Memory B cell (primary cell): ENCODE measurements at places on chromosomes 16 and 17.
A peak's percentile ranks its signal among the peaks of the same experiment; 100 is the strongest.

- DNase-seq = peak; percentile 11
Observed at GRCh38 chr17:14605267-14605599, 304.4 kb downstream of the HS3ST3B1 start.

DNA sequence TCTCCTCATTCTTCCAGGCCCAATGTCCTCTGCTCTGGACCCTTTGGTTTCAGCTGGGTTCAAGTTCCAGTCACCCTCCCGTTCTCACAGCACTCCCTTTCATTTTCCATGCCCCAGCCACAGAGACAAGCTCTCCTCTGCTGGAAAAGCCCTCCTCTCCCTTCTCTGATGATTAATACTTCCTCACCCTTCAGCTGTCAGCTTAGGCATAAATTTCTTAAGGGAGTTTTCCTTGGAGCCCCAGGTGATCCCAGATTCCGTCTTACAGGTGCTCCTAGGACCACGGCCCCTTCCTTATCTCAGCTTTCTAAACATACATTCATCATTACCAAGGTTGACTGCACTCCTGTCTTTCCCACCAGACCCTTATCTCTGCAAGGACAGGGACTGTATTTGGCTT is 10.4 kb downstream of the CHAD start:
- DNase-seq = no peak

DNA sequence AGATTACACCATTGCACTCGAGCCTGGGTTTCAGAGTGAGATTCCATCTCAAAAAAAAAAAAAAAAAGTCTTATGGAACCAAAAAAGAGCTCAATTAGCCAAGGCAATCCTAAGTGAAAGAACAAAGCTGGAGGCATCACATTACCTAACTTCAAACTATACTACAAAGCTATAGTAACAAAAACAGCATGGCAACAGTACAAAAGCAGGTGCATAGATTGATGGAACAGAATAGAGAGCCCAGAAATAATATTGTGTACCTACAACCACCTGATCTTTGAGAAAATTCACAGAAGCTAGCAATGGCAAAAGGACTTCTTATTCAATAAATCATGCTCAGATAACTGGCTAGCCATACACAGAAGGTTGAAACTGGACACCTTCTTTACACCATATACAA is 24.7 kb upstream of the CCL2 start:
- DNase-seq = no peak

DNA sequence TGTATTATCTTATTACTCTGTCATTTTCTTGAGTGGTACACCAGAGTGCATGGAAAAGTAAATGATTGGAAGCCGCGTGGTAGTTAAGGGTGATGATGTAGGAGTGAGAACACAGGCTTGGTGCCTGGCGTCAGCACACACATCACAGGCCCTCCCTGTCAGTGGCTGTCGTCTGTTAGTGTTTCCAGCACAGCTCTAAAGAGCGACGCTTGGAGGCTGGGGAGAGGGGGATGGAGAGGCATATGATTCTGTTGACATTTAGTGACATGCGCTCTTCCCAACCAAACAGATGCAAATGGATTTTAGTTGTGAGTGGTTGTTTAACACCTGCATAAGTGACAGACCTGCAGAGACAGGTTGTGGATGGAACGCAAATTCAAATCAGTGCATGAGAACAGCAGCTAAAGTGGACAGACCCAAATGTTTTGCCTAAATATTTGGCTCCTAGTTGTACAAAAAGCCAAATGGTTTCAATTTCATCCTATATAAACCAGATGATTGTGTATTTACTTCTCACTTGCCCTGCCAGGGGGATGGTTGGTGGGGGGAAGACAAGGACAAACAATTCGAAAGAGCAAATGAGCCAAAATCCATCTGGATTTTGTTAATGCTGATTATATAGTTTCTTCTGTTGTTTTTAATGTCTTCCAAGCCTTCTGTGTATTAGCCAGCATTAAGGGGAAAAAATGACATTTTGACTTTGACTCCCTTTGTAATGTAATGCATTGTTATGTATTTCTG is 222.3 kb downstream of the WWOX start:
- no peak for DNase-seq

- DNase-seq = no peak
Observed at GRCh38 chr16:79811541-79811940, 211.0 kb upstream of the MAF start.

GRCh38 chr16:21169249-21169981 is 10.9 kb downstream of the LDAF1 start:
- no peak for DNase-seq

DNA sequence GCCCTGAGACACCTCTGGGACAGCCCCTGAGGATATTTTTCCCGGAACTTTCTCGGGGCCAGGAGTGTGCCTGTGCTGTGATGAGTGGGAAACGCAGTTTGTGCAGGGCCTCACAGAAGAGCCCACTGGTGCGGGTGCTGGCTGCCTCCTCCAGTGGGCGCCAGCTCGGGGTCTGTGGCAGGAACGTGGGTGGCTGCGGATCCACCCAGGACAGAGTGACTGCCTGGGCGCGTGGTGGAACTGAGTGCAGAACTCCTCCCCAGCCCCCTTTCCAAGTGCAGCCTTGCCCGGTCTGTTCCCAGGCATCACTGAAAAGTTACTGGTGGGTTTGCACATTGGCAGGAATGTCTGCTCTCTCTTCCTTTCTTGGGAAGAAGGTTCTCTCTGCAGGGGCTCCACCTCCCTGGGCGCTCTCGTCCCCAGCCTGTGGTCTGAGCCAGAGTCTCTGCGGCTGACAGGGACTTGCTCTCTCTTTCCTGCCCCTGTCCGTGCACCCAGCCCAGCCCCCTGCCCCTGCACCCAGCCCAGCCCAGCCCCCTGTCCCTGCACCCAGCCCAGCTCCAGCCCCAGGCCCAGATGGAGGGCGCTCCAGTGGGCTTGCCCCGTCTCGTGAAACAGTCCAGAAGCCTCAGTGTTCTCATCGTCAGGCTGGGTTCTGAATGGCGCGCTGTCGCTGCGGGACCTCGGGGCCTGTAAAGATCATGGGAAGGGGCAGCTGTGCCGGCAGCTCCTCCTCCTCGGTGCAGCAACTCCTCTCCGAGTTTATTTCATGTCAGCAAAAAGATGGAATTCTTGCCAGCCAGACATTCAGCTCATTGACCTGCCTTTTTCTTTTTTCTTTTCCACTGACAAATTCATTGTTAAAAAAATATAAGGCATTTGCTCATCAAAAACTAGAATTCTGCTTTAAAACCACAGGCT is 117.5 kb downstream of the BANP start:
- DNase-seq = no peak

DNA sequence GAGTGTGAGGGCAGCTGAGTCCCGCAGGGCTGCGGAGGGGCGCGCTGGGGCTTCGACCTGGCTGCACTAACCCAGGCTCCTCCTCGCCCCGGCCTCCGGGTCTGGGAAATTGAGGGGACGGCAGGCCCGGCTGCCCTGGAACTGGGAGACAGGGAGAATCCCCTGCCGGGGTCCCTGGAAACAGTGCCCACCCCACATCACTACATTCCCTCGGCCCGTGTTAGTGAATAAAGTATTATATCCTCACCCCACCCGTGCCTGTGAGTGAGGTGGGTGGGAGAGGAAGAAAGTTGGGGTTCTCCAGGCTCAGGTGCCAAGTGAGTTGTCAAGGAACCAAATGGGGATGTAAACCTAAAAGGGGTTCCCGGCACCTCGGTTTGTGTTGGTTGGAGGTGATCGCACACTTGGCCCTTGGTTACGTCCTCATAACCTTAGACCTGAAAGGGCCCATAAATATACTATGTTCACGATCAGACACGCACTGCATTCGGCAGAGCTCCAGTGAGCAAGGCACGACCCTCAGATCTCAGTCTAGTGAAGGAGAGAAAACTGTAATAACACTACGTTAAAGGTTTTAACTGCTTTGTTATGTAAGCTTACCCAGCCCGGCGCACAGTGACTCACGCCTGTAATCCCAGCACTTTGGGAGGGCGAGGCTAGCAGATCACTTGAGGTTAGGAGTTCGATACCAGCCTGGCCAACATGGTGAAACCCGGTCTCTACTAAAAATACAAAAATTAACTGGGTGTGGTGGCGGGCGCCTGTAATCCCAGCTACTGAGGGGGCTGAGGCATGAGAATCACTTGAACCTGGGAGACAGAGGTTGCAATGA is 11.2 kb downstream of the ZNF771 start:
- no peak for DNase-seq

GRCh38 chr17:19753051-19753509 is 5.0 kb upstream of the ALDH3A1 start:
- no peak for DNase-seq

DNA sequence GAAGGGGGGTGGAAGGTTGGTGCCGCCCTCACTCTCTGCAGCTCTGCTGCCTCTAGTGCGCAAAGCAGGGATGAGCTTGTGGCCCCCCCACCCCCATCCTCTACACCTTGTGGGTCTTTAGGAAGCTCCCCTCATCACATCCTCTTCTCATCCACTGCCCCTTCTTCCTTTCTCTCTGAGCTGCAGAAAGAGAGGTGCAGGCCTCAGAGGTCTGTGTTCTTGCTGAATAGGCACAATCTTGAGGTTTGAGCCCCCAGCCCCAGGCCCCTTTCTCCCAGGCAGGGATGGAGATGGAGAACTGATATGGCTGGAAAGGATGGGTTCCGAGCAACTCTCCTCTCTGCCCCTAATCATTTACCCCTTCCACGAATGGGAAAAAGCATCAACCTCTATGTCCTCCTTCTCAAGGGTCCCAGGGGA is 2.6 kb downstream of the CACNA1G start:
- DNase-seq = no peak
